Right lung (tissue), 10 donors: ENCODE measurements at places on chromosomes 5 and 9.

GRCh38 chr5:74199436-74200210 lies 440.9 kb downstream of the ENC1 start:
- DNase-seq = no peak

GRCh38 chr9:138117836-138118235 lies 240.3 kb downstream of the CACNA1B start:
- no peak for DNase-seq

DNA sequence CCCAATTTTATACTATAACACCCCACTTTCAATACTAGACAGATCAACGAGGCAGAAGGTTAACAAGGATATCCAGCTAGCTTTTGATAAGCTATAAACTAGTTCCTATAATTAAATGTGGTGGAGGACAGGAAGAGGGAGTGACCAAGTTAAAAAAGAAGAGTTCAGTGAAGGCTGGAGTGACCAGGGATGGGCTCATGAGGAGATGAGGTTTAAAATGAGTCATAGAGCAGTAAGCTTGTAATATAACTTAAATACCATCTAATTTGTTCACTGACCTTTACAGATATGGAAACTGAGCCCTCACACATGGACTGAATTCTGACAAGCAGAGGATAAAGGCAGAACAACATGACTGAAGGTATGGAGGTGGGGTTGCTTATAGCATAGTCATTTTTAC lies 284.5 kb downstream of the SPATA31D1 start:
- no peak for DNase-seq

DNA sequence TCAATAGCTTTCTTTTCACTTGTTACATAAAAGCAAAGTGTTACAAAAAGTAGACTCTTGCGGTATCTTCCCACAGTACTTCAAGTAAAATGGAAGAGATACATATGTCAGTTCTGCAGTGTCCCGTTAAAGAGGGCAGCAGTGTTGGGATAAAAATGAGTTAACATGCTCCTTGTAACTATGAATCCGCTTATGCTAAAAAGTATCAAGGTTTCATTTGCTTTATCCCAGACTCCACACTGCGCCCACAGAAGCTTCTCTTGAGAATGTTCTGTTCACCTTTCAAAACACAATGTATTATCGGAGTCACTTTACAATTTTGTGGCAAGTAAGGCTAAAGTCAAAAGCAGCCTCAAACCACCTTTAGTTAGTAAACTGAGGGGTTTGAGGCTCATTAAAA lies 790 bp downstream of the PTAR1 start:
- no peak for DNase-seq

- no peak for DNase-seq
Observed at GRCh38 chr9:128121924-128122808, 5.4 kb downstream of the PTGES2 start.

DNA sequence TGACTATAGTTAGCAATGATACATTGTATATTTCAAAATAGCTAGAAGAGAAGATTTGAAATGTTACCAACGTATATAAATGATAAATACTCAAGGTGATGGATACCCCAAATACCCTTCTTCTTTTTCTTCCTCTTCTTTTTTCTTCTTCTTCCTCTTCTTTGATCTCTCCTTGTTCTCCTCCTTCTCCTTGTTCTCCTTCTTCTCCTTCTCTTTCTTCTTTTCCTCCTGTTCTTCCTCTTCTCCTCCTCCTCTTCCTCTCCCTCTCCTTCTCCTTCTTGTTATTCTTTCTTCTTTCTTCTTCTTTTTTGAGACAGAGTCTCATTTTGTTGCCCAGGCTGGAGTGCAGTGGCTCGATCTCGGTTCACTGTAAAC lies 616 bp upstream of the SPEF2 start:
- DNase-seq = no peak

DNA sequence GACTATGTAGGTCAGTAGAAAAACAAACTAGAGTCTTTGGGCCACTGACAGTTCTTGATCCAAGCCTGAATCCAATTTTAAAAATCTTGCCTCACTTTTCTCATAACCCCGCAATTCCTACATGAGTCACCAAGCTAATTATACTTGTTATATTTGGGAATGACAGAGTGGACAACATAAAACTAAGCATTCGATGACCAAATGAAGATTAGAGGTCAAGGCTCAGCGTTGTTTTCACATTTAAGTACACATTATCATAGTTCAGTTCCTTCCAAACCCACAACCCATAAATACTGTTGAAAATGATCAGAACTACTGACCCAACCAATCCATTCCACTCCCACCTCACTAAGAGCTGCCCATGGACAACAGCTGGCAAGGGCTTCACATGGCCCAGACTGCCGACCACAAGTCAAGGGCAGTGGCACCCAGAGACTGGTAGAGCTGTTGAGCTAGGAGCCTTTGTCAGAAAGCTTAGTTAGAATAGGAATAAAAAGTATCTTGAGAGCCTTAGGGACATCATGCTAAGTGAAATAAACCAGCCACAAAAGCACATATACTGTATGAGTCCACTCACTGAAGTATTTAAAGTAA lies 64.2 kb downstream of the MYO10 start:
- no peak for DNase-seq

GRCh38 chr5:177371120-177372033 lies 12.9 kb upstream of the SLC34A1 start:
- no peak for DNase-seq

DNA sequence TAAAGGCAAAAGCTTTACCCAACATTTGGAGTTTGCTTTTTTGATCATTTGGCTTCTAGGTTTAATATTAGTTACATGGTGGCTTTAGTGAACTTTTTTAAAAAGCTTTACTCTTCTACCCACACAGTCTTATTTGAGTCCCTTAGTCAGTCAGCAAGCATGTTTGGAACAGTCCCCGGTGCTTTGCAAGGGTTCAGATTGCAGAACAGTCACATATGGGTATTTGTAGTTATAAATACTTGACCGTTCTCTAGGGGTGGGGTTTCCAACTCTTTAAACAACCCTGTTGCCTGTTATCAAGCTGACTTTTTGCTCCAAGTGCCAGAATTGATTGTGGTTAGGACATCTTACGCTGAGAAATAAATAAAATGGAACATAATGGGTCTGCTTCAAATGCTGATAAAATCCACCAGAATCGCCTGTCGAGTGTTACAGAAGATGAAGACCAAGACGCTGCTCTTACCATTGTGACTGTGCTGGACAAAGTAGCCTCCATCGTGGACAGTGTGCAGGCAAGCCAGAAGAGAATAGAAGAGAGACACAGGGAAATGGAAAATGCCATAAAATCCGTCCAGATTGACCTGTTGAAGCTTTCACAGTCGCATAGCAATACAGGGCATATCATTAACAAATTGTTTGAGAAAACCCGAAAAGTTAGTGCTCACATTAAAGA lies at the start of gene CAVIN4:
Gene CAVIN4, plus strand, starts transcription at position 304 of the 673 bp plus-strand sequence. Its CDS starts 65 bp downstream, at position 369.
- DNase-seq = no peak

GRCh38 chr5:3131161-3131560 lies 379.7 kb upstream of the IRX2 start:
- no peak for DNase-seq

- DNase-seq = no peak
Observed at GRCh38 chr5:15391704-15392397, 108.1 kb upstream of the FBXL7 start.

- DNase-seq = no peak
Observed at GRCh38 chr5:107467137-107467932, 203.4 kb downstream of the EFNA5 start.

DNA sequence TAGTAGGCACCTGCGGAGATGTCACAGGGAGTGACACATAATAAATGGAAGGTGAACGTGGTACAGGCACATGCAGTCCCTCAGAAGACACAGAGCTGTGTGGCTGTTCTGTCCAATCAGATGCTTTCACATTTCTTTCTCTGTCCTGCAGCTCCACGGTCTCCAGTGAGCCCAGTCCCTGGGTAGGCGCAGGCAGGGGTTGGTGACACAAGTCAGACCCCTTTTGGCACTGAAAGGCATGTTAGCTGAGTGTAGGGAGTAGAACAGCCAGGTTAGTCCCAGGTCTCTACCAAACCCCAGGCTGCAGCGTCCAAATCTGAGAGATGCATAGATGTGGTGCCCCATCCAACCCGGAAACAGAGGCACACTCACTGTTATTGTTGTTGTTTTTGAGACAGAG lies 2.8 kb downstream of the SLC31A2 start:
- DNase-seq = no peak

- DNase-seq = no peak
Observed at GRCh38 chr5:122940890-122941289, 95.5 kb downstream of the SNX24 start.

DNA sequence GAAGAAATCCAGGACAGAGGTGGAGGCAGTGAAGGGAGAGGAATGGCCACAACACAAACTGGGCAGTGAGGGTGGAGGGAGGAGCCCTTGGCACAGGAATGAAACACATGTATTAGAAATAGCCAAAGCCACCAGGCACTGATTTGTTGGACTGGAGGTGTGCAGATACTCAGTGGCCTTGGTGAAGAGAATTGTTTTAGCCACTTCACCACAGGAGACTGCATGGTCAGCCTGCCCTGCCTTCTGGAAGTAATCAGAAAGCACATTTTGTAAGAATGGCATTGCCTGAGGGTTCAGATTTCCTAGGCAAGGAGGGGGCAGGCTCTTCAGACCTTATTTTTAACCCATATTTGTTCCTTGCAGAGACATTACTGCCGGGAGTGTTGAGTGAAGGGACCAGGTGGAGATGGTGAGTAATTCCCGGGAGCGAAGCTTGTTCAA lies 2.2 kb downstream of the SGCD start:
- DNase-seq = no peak

- no peak for DNase-seq
Observed at GRCh38 chr5:31861601-31862000, 222.7 kb downstream of the PDZD2 start.
